ENCODE measurements at places on chromosomes 3 and 15.

DNA sequence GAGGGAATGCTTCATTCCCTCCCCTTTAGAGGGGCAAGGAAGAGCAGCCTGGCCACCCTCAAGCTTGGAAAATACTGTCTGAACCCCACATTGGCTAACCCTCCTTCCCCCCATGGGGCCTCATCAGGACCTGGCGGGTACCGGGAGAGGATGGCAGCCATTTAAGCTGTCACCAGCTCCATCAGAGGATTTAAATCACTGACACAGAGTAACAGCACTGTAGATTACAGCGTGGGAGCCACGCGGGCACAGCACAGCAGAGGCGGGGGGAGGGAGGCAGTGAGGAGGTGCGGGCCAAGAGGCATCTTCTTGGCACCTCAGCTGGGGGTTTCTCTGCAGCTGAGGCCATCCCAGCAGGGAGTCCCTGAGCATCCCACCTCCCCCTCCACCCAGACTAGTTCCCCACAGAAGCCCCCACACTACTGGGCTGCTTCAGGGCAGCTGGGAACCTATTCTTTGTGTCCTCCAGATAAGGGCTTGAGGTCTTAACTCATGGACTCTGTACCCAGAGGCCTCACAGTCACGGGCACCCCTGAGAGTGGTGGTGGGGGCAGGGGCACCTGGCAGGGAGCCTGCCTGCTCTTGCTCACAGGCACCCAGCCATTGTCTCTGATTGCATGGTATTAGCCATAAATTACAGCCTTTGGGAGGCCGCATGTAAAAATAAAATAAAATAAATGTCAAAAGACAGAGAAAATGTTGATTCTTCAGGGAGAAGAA, 21.9 kb upstream of the CACNA2D2 start:
- no peak for DNase-seq

- DNase-seq, result no peak
Measured at GRCh38 chr3:60095516-60095915, 1045.7 kb upstream of the CFAP20DC start.

DNA sequence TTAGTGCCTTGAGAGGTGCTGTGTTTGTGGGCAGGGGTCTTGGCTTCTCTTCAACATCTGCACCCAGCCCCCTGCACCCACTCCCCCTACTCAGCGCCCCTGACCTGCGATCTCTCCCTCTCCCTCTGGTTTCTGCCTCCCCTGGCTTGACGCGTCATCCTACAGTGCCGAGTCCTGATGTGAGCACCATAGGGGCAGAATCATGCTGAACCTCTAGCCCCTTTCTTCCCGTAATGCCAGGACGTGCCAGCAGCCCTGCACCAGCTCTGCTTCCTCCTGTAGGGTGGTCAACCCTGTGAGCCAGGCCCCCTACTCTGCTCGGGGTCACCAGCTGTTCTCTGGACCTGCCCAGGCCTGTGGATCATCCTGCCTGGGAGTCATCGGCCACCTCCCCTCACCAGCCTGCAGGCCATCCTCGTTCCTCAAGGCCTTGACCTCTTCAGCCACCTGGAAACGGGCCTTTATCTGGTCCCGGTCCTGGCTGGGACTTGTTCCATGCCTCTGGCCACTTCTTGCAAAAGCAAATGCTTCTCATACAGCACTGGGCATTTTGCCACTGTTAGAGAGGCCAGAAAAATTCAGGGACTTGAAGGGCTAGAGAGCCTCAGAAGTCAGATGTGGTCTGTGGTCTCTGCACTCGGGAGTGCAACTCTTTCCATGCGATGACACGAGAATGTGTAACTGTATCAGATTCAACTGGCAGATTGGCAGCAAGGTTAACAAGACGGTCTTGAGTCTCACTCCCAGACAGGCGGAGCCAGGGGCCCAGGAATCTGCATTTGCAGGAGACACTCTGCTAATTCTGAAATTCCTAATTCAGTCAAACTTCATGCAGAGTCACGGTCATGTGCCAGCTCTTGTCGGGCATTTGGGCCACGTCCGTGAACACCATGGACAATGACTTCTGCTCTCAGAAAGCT, 16.7 kb upstream of the KLF15 start:
- DNase-seq, result no peak

- DNase-seq, result no peak
Measured at GRCh38 chr15:63396152-63396928, 14.7 kb upstream of the CA12 start.

DNA sequence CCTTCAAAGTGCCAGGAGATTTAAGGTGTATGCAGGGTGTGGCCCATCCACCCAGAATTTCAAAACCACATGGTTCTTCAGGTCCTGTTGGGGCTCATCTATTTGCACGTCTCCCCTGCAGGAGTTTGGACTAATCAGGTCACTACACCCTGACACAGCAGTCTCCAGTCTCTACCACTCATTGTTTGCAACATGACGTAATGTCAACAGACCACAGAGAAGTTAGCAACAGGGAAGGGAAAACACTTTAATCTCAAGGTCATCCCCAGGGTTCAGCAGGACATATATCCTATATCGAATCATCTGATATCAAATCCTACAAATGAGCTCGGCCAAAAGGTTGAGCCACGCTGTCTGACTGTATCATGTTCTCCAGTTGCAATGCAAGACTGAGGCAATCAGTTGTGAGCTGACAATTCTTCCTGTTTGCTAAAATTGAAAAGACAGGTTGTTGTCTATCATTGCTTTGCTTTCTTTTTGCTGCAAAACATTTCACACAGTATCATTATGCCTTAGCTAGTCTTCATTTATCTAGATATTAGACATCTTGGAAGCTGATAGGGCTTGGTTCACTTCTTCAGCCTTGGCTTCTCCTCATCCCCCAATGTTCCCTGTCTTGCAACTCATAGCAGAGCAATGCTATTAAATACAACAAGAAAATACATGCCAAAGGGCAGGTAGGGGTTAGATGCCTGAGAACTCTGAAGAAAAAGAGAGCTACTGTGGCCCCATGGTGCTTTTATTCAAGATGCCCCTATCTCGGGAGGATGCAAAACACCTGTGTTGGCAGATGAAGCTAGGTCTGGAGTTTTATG, 13.4 kb upstream of the LEKR1 start:
- DNase-seq, result no peak

GRCh38 chr3:117669774-117670173, 960.2 kb downstream of the TUSC7 start:
- DNase-seq, result no peak

DNA sequence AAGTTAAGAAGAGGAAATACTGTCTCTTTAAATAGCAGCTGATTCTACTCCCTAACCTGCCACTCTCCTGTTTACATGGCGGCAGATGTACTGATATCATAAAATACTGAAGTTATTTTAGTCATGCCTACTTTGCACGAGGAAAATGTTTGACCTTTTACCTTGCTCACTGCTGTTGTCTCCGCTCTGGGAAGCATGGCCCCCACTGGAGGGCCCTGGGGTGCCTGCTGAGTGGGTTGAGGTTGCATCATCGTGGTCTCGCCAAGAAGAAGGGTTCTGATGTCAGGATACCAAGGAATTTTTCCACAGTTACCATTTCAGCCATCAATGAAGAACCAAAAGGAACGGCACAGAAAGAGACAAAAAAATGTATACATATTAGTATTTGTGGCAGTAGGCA, 16.7 kb downstream of the MEIS2 start:
- DNase-seq, result no peak

DNA sequence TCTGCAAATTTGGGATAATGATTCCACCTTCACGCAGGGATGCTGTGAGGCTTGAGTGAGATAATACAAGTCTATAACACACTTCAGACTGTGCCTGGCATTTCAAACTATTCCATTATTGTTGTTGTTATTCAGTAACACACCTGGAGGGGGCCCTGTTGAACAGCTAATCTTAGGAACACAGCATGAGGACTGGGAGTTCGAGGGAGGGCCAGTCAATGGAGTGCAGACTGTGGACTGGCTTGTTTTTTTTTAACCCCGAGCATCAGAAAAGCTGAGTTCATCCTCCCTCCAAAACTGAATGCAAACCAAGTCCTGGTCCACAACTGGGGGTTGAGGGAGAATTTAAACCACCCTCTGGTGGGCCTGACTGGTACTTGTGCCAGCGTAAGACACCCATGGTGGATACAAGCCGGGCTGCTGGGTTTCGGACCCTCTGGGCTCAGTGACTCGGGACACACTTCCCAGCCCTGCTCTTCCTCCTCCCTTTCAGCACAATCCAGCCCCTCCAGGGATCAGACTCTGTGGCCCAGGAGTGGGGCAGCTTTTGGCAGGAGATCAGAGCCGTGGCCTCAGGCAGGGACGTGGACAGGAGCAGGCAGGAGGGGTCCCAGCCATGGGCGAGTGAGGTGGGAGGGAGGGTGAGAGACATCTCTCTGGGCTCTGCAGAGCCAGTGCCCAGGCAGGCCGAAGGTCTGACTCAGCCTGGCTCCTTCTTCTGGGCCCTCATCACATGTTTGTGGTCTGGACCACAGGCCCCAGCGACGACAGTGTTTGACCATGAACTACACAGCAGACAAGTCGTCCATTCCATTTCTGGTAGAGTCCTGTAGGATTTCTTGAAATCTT, 36.3 kb upstream of the MEX3B start:
- DNase-seq, result no peak

DNA sequence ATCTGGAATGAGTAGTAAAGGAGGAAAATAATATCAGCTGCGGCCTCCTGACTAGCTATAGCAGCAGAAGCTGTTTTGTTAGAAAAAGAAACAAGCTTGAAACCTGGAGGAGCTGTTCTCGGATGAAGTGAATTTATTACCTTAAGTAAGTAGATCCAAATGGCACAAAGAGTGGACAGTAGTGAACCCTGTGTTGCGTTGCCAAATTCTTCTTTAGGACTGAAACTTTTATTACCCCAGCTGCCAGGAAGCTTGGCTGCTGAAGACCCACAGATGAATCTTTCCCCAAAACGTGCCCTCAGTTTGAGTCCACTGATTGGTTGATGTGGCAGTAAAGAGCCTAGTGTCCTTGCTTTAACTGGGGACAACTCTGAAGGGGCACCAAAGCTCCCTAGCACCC, 366.8 kb upstream of the GBE1 start:
- no peak for DNase-seq

GRCh38 chr3:170697908-170698307, 112.0 kb upstream of the SLC7A14 start:
- DNase-seq, result no peak

GRCh38 chr3:53140847-53141845, 10.9 kb upstream of the RFT1 start:
- no peak for DNase-seq

DNA sequence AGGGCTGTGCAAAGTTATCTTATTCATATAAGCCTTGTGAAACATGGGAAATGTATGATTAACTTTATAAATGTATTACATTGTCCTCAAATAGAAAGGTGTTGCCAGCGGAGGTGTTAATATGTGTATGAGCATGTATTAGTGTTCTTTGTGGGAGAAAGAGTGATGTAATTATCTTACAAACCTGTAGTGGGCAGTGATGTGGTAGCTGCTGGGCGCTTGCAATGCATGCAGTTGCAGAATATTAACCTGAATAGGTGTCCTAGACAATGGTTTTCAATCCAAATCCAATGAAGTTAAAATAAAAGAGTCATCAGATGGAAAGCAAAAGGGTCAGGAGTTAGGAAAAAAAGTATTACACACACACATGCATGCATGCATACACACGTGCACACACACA, 881.3 kb upstream of the CADM2 start:
- DNase-seq, result no peak

GRCh38 chr15:64610257-64610919, 150.0 kb downstream of the ZNF609 start:
- DNase-seq, result no peak

DNA sequence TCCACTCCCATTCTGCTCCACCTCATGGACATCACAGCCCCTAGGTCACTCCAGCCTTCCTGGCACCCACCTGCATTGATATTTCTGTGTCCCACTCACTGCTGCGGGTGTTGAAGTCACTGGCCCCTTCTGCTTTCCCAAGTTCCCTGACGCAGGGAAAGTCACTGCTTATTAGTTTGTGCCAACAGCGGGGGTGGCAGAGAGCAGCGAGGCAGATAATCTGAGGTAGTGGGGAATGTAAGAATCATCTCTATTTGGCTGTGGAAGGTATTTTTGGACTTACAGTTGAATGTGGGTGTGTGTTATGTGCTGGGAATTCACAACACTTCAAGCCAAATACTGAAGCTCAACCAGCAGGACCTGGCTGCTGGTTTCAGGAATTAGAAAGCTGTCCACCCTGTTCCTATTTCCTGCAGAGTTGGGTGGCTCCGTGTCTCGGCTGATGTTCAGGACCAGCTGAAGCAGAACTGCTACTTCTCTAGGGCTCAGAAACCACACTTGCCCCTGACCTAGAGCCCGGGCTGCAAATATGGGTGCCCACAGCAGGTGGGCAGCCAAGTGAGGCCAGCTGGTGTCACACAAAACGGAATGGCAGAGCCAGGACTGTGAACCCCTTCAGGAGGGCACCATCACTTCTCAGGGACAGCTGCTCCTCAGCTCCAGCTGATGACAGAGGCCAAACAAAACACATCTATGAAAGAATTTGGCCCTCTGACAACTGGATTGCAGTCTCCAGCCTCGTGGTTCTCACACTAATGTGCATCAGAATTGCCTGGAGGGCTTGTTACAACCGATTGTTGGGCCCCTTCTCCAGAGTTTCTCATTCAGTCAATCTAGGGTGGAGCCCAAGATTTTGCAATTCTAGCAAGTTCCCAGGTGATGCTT, 57.7 kb downstream of the SEMA5B start:
- no peak for DNase-seq

DNA sequence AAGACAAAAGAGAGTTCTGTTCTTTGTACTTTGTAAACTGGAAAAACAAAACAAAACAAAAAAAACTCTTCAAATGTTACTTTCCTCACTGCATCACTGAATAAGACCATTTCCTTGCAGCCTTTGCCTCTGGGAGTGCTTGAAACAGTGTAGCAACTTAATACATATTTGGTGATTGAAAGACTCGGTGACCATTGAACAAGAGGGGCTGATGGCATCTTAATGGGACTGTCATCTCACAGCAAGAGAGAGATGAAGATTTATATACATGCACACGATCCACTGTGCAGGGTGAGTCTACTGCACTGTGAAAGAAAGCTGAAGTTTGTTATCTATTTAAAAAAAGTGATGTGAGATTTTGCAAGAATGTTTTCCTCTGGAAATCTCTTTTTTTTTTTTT, 111.9 kb upstream of the KLHL25 start:
- no peak for DNase-seq
